ENCODE measurements at places on chromosomes 2 and 18.

DNA sequence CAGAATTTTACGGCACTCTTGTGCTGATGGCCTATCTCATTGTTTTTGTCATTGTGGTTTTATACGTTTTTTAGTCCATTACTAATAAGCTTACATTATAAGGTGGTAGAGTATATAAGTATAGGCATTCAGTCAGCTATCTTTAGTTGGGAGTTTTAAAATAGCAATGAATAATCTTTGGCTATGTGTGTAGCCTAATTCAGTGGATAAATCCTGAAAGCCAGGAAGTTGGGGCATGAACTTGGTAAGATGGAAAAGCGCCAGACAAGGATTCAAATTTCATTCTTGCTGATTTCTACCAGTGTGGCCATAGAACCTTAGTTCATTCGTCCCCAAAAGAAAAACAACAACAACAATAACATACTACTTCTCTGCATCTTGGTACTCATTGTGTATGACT lies 31.2 kb downstream of the EPC2 start:
- DNase-seq, result no peak

- DNase-seq, result no peak
Observed at GRCh38 chr2:78553866-78554647, 471.4 kb upstream of the REG3G start.

- DNase-seq, result no peak
Observed at GRCh38 chr2:139000131-139000785, 220.1 kb upstream of the NXPH2 start.

DNA sequence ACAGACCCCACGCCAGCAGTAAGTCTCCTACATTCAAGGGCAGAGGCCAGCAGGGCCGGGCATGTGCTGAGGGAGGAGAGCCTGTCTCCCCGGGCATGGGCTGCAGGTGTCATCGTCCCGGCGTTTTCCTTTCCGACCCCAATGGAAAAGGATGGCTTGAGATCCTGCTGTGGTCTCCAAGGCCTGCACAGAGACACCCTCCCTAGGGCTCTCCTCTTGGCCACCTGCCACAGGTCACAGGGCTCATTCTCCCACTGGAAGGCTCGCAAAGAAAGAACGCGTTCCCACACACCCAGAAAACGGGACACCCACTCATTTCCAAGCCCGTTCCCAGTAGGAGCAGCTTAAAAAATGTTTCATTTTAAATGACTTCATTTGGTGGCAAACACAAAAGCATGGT lies 41.0 kb downstream of the DIPK1C start:
- no peak for DNase-seq

DNA sequence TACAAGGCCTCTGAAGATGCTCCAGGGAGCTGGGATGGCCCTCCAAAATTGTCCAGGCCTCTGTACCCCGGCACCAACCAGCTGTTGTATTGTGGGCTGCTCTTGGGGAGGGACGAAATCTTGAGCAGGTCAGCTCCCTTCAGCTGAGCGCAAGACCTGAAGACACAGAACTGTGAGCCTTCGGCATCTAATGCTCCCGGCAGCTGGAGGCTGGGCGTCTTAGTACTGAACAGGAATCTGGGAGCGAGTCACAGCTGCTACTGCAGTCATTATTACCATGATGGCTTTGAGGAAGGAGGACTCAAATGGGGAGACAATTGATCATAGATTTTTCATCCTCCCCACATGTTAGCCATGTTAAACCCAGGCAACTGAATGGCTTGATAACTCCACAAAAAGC lies 83.0 kb upstream of the LTBP1 start:
- no peak for DNase-seq

DNA sequence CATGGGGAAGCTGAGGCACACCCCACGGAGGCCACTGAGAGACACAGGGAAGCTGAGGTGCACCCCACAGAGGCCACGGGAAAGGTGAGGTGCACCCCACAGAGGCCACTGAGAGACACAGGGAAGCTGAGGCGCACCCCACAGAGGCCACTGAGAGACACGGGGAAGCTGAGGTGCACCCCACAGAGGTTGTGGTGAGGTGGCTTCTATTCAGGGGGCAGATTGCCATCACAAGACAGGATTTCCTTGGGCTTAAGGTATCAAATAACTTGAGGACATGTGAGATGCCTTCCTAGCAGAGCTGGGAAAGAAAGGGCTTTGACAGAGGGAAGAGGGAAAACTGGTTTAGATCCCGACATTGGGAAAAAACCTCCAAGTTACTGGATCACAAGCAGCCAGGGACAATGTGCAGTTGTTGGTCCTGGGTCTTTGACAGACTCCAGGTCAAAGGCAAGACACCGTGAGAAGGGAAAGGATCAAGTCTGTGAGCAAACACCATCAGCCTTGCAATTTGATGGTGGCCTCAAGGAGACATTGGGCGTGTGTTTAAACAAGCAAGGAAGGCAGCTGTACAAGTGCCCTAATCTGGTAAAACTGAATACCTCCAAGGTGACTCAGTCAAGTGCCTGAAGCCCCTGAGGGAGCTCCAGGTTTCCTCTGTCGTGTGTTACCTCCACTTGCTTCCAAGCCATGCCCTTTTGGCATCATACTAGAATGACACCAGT lies 133.2 kb upstream of the EPAS1 start:
- no peak for DNase-seq

- DNase-seq, result no peak
Observed at GRCh38 chr2:32235315-32235714, 29.4 kb downstream of the NLRC4 start.

GRCh38 chr2:127599211-127599610 lies 46.7 kb upstream of the GPR17 start:
- DNase-seq, result no peak

DNA sequence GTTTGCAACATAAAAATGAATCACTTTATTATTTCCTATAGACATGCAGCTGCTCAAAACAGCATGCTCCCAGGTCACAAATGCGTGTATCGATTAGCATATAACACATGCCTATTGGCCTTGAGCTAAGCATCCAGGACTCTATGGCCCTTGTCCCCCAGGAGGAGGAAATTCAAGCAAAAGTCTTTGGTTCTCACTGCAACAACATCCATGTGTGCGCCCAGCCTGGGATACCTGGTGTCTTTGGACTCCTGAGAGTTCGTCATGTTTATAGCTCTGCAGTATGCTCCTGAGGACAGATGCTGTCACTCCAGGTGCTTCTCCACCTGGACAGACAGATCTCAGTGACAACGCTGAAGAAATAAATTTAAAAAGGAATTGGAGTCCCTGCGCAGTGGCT lies 284.6 kb downstream of the PHLPP1 start:
- DNase-seq, result no peak

- DNase-seq, result no peak
Observed at GRCh38 chr18:49628881-49629795, 67.3 kb downstream of the LIPG start.

Data from stimulated activated CD4-positive, alpha-beta T cell treated with anti-CD3 and anti-CD28 coated beads, Interleukin-1b, Interleukin-23, amount 100 ng/mL, for 4 hours (primary cell).